ENCODE measurements at places on chromosomes 2 and 18. TPM values are rescaled to one million over a fixed set of nuclear protein-coding genes. Genes with fewer than 3 reads are reported as not detected.
A peak's percentile ranks its signal among the peaks of the same experiment; 100 is the strongest.

DNA sequence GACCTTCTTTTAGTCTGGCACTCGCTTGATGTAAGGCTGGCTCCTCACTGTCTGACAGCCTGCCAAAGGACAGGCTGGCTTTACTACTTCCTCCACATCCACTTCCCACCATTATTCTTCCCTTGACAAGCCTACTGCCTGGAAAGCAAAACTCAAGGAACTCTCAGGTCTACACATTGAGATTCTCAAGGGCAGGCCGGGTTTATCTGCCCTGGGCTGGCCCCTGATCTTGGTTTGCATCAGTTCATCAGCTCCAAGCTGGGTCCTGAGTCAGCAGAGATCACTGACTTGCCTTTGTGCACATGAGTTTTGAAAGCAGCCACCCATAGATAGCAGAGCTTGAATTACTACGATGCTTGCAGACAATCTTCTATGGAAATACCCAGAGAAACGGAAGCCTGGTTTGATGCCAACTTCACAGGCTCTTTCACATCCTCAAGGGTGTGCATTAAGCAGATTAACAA is 53.9 kb downstream of the KCTD18 start:
- DNase-seq = peak; percentile 76

- no peak for DNase-seq
Measured at GRCh38 chr2:84273406-84273805, 185.7 kb downstream of the SUCLG1 start.

DNA sequence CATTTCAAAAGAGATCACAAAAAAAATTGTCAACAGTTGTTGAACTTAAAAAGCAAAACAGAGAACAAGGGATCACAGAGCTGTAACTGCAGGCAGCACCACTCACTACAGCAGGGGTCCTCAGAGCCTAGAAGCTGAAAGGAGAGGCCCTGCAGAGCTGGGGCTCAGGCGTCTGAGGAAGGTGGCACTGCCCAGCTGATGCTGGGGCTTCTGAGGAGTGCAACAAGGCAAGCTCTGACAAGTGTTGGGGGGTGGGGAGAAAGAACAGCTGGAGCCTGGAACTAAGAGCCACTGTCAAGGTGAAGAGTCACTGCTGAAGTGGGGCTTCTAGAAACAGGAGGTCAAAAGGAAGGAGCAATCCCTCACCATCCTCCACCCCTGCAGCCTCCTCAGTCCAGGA is 46.2 kb downstream of the FTCDNL1 start:
- no peak for DNase-seq

DNA sequence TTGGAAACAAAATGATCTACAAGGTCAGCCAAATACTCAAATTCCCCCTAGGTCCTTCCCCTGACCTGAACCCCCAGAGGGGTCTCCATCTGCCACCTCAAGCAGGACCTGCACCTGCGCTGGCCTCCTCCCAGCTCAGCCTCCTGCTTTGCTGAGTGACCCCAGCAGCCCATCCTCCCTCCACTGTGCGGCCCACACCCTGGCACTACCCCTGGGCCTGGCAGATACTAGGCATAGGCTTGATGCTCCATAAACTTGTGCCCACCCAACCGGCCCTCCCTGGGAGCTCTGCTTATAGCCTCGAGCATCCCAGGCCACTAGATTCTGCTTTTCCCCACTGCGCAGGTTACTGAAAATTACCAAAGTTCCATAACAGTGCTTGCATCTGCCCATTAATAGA is 156.2 kb downstream of the HDAC4 start:
- no peak for DNase-seq

DNA sequence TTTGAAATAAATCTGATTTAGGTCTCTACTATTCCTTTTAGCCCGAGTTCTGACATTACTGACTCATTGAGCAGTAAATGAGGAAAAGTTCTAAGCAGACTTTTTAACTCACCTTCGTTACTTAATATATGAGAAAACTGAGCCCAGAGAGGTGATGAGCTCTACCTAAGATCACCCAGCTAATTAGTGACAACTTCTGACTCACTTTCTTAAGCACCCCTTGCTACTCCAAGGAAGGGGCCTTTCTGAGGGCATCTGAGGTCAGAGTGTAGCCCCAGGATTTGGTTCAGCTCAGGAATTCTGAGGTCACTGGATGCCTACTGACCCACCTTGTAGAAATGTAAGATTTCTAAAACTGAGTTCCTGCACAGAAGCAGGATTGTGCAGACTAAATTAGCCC is 102.2 kb upstream of the FZD5 start:
- no peak for DNase-seq

- no peak for DNase-seq
Measured at GRCh38 chr2:51695531-51695930, 663.6 kb upstream of the NRXN1 start.

- no peak for DNase-seq
Measured at GRCh38 chr2:9150568-9150900, 56.1 kb upstream of the ASAP2 start.

DNA sequence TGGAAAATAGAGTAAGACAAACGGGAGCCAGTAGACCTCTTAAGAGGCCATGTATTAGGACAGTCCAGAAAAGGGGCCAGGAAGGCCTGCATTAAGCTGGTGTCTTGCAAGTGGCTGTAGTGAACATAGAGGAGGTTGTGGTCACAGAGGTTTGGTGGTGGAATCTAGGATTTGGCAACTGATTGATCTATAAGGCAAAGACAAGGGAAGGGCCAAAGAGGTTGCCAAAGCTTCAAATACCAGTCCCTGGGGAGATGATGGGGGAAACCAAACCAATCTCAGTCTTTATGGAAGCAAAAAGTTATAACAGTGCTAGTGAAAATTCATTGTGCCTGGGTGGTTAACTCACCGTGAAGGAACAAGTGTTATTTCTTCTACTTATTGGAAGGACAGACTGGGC is 28.7 kb upstream of the RTN4 start:
- no peak for DNase-seq

GRCh38 chr2:138910427-138910826 is 130.2 kb upstream of the NXPH2 start:
- no peak for DNase-seq

DNA sequence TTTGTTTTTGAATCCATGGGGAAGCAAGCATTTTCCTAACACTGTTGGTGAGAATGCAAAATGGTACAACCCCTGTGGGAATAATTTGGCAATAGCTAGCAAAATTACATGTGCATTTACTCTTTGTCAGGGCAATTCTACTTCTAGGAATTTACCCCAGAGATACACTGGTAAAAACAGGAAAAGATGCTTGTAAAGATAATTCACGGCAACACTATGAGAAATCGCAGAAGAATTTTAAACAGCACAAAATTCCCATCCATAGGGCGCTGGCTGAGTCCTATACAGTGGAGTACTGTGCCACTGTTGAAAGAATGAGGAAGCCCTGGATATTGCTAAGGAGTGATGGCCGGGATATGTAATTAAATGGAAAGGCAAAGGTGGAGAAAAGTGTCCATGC is 75.8 kb downstream of the DGKD start:
- no peak for DNase-seq

- DNase-seq = no peak
Measured at GRCh38 chr18:48294899-48295585, 114.1 kb downstream of the ZBTB7C start.

- no peak for DNase-seq
Measured at GRCh38 chr2:30359644-30360167, 87.3 kb upstream of the LCLAT1 start.

DNA sequence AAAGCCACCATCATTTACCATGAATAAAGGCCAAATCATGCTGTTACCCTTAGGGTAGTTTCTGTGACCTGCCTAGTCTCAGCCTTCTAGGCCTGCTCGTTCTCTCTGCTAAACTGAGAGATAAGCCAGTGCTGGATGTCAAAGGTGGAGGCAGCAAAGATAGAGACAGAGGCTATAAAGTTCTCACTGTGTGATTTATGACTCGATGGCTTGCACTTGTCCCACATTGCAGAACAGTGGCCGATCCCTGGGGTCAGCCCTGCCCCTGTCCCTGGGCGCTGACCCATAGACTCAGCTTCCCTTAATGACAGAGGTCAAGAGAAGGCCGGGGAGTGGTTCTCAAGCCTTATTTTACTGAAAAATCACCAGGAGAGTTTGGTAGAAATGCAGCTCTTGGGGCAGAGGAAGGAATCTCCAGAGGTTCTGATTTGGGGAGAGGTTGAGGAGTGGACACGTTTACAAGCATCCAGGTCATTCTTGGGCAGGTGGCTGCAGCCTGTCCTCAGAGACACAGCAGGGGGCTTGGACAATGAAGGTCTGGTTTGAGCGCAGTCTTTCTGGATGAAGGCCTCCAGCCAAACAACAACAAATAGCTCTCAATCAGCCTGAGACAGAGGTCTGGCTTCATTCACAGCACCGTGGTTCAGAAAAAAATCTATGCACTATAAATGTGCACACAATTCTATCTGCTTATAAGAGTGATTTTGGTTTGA is 143.5 kb downstream of the ACKR3 start:
- no peak for DNase-seq

- DNase-seq = no peak
Measured at GRCh38 chr2:52368141-52368540, 1336.2 kb upstream of the NRXN1 start.

Gene PID1
- not detected for total RNA-seq

Gene ACAA2
- 75.2 TPM for total RNA-seq

Gene EMILIN1
- total RNA-seq = 0.40 TPM

Gene VSNL1
- total RNA-seq = not detected

Gene LBH
- 108 TPM for total RNA-seq

Gene CMPK2
- total RNA-seq = 8.7 TPM
